T-cell (primary cell): ENCODE measurements at places on chromosomes 3 and 15. TPM values are rescaled to one million over a fixed set of nuclear protein-coding genes. Genes with fewer than 3 reads are reported as not detected.

Gene EIF1B
- total RNA-seq, result 49.2 TPM

Gene ANKDD1A
- 7.4 TPM for total RNA-seq

Gene KLF15
- 0.35 TPM for total RNA-seq

Gene CAMK1
- 1.7 TPM for total RNA-seq

Gene ITIH3
- 0.23 TPM for total RNA-seq
